Left renal cortex interstitium (tissue), 4 donors: ENCODE measurements at places on chromosomes 16 and 17. TPM values are rescaled to one million over a fixed set of nuclear protein-coding genes. Genes with fewer than 3 reads are reported as not detected.

DNA sequence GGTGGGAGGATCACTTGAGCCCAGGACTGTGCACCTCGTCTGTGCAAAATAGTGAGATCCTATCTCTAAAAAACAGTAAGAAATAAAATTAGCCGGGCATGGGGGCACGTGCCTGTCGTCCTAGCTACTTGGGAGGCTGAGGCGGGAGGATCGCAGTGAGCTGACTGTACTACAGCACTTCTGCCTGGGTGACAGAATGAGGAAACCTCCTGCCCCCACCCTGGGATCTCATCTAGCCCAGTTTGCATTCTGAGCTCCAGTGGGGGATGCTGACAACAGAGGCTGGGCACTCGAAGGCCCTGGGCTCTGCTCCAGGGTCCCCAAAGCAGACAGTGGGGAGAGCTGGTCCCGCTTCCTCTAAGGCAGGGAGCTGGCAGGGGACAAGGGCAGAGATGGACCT lies 7.1 kb downstream of the NAGPA start:
- no peak for DNase-seq

DNA sequence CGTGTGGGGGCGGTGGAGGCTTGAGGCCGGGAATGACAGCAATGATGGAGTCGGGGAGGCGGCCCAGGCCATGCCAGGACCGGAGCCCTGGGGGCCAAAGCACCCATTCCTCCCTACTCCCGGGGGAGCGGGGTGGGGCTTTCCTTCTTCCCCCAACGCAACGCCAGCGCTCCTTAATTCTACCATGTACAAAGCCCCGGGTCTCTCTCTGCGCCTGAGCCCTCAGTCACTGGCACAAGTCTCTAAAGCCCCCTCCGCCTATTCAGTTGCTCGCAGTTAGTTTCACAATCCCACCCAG lies 245 bp upstream of the RNF227 start:
- DNase-seq: no peak

- DNase-seq: peak; percentile 87
Measured at GRCh38 chr16:2205104-2205966, at the start of gene MLST8. TSS of gene MLST8 (plus strand) at chr16:2205454. CDS start at chr16:2206086, 632 bp downstream.

DNA sequence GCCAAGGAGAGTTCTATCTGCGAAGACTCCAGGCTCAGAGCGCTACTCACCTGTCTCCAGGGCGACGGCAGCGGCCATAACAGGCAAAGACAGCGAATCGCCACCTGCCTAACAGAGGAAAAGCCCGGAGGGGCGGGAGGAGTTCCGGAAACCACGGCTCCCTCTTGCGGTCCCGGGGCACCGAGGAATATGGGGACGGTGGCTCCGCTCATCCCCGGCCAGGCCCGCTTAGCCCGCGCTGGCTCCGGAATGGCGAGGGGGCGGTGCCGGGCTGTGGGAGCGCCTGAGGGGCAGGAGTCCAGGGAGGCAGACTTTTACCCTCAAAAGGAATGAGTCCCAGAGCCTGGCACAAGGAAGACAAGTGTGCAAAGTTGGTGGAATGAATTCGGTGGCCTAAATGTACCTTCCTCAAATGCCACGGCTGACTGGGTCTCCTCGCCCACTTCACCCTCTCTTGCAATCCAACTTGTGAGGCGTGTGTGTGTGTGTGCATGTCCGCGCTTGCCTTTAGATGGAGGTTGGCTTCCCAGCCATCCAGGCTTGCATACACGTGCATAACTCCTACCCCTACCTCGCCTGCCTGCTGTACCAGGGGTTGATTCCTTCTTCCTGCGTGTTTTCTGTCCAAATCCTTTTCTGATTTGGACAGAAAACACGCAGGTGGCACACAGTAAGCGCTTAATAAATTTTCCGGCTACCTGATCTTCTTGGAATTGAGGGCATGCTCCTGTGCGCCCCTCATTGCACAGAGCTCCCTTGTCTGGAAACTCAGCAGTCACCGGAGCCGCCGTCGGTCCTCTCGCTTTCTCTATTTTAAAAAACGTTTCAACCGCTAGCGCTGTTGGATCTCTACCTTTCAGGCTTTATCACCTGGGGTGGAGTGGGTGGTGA lies 3.5 kb downstream of the C17orf100 start:
- DNase-seq: no peak

DNA sequence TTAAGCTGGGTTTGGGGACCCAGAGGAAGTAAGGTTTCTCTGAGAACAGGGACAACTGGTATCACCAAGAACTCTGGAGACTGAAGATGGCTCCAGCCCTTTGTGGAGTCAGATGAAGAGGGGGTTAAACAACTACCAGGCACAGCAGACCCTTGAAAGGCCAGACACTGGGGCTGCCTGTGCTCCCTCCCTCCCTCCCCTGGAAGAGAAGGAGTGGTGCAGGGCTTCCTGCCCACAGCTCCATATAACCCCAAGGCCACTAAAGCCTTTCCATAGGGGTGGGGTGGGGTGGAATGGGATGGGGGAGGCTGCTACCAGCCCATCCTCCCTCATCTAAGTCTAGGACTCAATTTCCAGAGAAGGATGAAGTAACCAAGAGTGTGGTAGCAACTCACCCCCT lies 66.7 kb downstream of the CCDC182 start:
- no peak for DNase-seq

- DNase-seq: no peak
Measured at GRCh38 chr17:1533661-1534325, 17.4 kb upstream of the INPP5K start.

- no peak for DNase-seq
Measured at GRCh38 chr17:8161289-8162232, 1.2 kb downstream of the VAMP2 start.

DNA sequence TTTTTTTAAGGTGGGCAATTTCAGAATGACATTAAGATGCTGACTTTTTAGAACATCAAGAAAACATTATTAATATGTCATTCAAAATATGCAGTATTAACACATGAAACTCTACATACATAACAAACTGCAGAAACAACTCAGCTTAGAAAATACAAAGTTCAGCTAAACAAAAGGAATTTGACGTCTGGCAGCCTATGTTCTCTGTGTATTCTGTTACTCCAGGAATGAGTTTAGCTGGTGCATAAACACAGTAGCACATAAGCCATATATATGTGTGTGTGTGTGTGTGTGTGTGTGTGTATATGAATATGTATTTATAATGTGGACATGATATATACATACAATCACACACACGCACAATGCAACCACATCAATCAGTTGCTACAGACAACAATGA lies 413.5 kb upstream of the PSMD7 start:
- no peak for DNase-seq

GRCh38 chr16:87163637-87164036 lies 153.6 kb downstream of the C16orf95 start:
- no peak for DNase-seq

DNA sequence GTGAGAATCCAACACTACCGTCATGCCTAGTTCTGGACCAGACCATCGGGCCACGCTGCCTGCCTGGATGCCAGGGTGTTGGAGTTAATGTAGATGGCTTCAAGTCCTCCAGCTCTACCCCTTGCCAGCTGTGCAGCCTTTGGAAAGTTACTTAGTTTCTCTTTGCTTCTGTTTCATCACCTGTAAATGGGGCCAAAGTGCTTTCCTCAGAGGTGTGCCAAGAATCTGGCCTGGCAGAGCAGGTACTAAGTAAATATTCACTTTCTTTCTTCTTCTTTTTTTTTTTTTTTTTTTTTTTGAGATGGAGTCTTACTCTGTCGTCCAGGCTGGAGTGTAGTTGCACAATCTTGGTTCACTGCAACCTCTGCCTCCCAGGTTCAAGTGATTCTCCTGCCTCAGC lies 159.5 kb upstream of the RPL38 start:
- DNase-seq: no peak

GRCh38 chr17:9284884-9285283 lies 263.6 kb downstream of the NTN1 start:
- no peak for DNase-seq

GRCh38 chr16:59611556-59611955 lies 877.4 kb upstream of the GOT2 start:
- DNase-seq: no peak

DNA sequence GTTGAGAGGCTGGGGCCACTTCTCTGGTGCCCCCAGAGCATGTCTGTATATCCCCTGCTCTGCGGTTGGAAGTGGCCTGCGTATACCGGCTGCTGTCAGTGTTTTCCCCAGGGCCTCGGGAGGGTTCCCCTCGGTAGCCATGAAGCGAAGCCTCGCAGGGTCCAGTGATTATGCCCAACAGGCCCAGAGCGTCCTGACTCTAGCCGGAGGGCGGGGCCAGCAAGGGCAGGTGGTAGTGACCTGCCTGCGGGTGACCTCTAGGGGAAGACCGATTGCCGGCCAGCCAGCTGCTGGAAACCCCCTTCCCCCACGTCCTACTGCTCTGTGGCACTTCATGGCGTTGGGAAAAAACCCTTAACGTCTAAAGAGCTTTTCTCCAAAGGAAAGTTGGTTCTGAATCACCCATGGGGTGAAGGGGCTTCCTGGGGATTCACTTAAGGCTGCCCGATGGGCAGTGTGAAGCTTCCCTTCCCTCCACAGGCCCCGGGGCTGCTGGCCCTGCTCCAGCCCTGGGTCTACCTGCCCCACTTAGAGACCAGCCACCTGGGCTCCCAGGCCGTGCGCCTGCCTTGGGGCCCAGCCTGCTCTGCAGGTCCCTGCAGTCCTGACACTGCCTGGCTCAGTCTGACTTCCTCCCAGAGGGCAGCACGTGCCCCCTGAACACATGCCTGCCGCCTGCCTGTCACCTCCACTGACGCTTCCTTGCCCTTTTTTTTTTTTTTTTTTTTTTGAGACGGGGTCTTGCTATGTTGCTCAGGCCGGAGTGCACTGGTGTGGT lies 72.8 kb downstream of the SOCS1 start:
- no peak for DNase-seq

DNA sequence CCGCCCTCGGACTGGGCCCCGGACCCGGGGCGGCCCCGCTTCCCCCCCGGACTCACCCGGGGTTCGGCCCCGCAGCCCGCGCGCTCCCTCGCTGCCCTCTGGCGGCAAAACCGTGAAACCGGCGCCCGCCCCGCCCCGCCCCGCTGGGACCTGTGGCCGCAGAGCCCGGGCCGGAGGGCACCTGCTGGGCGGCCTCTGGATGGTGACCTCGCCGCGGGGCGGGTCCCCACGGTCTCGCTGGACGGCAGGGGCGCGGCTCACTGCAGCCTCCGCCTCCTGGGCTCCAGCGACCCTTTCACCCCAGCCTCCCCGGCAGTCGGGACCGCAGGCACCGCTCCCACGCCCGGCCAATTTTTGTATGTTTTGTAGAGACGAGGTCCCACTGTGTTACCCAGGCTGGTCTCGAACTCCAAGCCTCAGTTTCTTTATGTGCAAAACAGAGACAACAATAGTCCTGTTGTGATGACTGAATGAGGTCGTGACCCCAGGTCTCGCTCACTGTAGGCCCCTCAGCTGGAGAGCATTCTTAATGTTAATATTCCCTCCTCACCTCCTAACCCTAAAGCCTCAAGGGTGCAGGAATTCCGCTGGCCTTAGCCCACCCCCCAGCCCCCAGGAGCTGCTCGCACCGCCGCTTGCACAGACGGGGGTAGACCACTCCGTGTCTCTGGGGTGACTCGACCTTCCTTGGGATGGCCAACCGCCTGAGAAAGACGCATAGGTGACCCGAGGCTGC lies 33.7 kb upstream of the RPH3AL start:
- DNase-seq: no peak

- no peak for DNase-seq
Measured at GRCh38 chr16:89407282-89407924, 83.0 kb downstream of the ANKRD11 start.

DNA sequence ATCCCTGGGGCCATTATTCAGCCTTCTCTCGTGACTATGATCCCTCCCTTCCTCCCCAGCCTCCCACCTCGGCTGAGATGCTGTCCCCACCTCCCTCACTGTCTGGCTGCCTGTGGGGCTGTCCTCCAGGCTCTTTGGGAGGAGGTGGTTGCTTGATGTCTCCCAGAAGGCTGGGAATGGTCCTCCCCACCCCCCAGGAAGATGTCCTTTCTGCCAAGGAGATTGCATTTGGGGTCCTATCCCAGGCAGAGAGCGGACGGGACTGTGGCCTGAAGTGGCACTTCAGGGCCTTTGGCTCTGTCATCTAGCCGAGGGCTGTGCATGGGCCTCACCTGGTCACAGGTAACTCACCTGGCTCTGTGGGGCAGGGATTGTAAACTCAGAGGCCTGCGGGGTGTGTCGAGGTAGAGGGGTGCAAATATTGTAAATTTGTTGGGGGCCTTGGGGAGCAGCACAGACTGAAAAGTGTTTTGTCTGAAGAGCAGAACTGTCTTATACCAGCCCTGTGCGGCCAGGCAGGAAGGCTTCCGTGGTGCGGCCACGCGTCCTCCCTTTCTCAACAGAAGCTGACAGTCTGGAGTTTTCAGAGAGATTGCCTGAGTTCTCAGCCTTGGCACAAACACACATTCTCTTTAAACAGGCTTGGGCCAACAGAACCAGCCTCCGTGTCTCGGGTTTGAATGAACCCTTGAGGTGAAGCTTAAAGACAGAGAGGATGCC lies 177.9 kb downstream of the SEC14L1 start:
- DNase-seq: no peak

DNA sequence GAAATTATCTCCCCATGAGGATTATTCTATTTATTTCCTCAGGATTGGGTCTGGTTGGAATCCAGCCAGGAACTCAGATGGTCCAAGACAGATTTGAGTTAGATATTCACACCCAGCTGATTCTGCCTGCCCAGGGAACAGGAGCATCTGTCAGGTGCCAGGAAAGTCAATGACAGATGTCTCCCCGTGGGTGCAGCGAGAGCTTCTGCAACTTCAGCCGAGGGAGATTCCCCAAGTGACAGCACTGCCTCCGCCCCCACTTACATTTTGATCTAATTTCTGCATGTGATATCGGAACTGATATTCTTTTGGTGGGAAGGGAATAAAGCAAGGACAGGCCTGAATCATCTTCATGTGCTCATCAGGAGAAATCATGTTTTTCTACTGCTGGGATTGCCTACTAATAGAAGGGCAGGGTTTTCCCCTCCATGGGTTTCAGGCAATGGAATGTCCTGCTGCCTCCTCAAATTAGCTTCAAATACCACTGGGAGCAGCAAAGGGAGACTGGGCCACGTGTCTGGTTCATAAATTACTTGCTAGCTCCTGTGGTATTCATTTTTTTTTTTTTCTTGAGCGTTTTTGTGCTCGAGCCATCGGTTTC lies 15.7 kb upstream of the DHX8 start:
- no peak for DNase-seq

The P2RX1 gene
- 1.9 TPM for polyA plus RNA-seq

The HSDL1 gene
- 46.6 TPM for polyA plus RNA-seq

The RCVRN gene
- 0.06 TPM for polyA plus RNA-seq

The NPIPA5 gene
- 41.9 TPM for polyA plus RNA-seq

The NLRC3 gene
- 1.2 TPM for polyA plus RNA-seq

The CCDC200 gene
- 6.6 TPM for polyA plus RNA-seq

The NPIPB13 gene
- 17.8 TPM for polyA plus RNA-seq

The C16orf96 gene
- 0.38 TPM for polyA plus RNA-seq

The SLC16A11 gene
- 0.71 TPM for polyA plus RNA-seq

The NHERF2 gene
- 165 TPM for polyA plus RNA-seq

The GINS2 gene
- 17.7 TPM for polyA plus RNA-seq

The QRICH2 gene
- 5.8 TPM for polyA plus RNA-seq
